ENCODE measurements at places on chromosomes 7 and 10. TPM values are rescaled to one million over a fixed set of nuclear protein-coding genes. Genes with fewer than 3 reads are reported as not detected.

EIF5AL1 gene
- 2.4 TPM for polyA plus RNA-seq

TMEM248 gene
- 162 TPM for polyA plus RNA-seq

PAX4 gene
- not detected for polyA plus RNA-seq

VIPR2 gene
- not detected for polyA plus RNA-seq

STEAP2 gene
- 16.5 TPM for polyA plus RNA-seq

EZH2 gene
- 24.8 TPM for polyA plus RNA-seq

BTBD16 gene
- polyA plus RNA-seq = not detected

FAM25A gene
- polyA plus RNA-seq = not detected

DNA sequence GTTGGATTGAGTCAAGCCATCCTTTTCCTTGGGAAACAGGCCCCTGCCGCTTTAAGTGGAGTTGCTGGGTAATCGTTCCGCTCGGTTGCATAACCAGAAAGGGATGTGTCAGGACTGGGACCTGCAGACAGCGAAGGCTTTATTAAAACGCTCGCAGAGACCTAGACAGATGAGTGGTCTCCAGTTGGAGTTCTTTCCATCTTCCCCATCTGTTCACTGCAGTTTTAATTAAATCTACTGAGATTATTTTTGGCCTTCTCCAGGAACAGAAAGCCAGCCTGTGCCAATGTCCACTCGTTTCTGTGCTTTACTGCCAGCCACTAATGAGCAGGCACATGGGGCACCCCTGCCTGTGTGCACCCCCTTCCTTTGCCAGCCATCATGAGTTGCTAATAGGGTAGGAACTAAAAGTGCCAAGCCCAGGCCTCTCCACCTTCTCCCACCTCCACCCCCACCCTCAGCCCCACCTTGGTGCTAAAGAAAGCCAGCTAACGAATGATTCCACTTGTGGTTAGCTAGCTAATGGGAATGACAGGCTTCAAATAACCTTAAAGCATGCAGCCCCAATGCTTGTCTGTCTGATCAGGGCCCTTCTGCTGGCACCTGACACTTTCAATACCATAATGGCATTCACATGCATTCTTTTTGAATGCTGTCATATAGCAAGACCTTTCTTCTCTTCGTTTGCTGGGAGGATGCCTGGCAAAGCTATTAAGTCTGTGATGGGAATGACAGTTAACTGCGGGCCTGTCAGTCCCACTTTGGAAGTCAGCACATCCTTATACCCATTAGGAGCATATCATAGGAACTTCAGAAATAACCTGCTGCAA, 556.8 kb upstream of the GALNT17 start:
- peak; percentile 78 for DNase-seq

DNA sequence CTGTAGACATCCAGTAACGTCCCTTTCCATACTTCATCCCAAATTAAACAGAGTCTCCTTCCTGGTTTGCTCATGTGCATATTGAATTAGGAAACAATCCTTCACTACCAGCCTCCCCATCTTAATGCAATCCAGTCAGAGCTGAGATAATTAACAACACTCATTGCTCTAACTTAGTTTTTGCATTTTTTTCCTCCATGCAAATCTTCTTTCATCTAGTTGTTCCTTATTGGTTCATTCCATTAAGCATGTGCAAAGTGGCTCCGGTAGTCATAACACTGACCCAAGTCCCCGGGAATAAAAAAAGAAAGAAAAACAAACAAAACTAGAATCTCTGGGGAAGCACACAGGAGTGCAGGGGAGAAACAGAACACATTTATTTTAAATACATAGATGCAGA, 1176.1 kb downstream of the GATA3 start:
- DNase-seq = no peak

DNA sequence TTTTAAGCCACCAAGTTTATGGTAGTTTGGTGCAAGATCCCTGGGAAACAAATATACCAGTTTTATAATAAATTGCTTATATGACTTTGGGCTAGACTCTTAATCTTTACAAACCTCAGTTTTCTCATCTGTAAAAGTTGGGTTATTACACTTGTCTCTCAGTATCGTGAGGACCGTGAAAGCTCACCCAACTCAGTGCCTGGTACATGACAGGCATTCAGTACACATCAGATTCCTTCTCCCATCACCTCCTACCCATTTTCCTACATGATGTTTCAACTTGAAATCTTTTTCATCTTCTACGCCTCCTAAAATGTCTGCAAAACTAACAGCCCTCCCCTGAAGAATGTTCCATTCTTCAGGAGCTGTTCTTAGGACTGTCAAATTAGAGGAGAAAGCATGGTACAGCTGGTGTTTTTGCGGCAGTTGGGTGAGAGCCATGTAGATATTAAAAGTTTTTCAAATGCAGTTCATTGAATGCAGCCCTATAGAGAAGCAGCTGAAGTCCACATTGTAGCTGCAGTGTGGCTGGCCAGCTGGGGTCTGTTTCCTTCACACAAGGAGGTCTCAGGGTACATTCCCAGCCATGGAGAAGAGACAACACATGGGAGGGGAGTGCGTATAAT, 812.8 kb downstream of the LRMDA start:
- DNase-seq = no peak

GRCh38 chr10:132438091-132439024, 41.4 kb downstream of the PWWP2B start:
- DNase-seq = no peak

GRCh38 chr10:59435707-59436106, 73.4 kb upstream of the FAM13C start:
- DNase-seq = no peak

- no peak for DNase-seq
Measured at GRCh38 chr7:31028006-31028405, 24.1 kb upstream of the ADCYAP1R1 start.

- no peak for DNase-seq
Measured at GRCh38 chr10:119466076-119466475, 76.4 kb downstream of the RGS10 start.

GRCh38 chr7:44920119-44920518, 34.8 kb upstream of the PURB start:
- DNase-seq = no peak

DNA sequence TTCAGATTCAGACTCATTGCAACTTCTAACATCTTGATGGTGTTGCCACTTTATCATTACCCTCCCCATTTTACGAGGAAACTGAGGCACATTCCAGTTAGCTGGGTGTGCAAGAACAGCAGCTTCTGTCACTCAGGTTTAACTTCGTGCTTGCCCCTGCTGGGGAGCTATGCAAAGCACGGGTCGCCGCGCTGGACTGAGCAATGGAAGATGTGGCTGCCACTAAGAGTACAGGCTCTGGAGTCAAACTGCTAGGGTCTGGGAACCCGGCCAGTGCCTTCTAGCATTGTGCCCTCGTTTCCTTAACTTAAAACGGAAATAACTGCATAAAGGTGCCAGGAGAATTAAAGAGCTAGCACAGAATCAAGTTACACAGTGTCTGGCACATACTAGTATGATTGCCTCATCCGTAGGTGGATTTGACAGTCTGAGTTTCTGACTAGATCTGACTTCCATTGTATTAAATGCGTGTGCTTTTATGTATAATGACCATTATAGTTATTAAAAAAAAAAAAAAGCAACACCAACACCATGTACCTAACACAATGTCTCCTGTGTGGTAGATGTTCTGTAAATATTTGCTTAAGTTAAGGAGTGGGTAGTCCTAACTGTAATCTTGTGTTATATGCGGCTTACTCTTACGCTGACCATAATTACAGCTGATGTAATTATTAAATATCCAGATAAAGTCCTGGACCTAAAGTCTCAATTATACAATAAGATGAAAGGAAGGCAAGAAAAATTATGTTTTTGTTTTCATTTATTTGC, 842 bp downstream of the ZNF22 start:
- DNase-seq = peak; percentile 81

DNA sequence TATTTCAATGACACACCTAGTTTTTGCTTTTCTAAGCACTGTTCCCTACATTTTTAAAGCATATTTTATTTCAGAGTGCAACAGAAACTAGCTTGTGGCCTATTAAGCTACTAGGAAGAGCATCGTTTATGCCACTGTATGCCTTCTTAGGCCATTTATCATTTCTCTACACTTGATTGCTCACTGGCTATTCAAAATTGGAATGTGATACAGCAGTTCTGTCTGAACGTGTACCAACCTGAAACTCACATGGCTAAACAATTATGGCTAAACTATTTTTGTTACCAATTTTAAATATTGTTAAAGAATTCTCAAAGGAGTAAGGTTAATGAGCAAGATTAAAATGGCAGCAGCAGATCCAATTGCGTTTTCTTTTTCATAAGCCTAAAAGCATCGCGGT, 105.2 kb downstream of the GSAP start:
- no peak for DNase-seq

DNA sequence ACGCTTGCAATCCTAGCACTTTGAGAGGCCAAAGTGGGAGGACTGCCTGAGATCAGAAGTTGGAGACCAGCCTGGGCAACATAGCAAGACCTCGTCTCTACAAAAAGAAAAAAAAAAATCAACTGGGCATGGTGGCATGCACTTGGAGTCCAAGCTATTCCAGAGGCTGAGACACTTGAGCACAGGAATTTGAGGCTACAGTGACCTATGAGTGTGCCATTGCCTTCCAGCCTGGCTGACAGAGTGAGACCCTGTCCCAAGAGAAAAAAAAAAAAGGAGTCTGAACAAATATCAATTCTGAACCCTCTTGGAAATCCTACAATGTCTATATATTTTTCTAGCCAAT, 126.8 kb upstream of the NRP1 start:
- no peak for DNase-seq

DNA sequence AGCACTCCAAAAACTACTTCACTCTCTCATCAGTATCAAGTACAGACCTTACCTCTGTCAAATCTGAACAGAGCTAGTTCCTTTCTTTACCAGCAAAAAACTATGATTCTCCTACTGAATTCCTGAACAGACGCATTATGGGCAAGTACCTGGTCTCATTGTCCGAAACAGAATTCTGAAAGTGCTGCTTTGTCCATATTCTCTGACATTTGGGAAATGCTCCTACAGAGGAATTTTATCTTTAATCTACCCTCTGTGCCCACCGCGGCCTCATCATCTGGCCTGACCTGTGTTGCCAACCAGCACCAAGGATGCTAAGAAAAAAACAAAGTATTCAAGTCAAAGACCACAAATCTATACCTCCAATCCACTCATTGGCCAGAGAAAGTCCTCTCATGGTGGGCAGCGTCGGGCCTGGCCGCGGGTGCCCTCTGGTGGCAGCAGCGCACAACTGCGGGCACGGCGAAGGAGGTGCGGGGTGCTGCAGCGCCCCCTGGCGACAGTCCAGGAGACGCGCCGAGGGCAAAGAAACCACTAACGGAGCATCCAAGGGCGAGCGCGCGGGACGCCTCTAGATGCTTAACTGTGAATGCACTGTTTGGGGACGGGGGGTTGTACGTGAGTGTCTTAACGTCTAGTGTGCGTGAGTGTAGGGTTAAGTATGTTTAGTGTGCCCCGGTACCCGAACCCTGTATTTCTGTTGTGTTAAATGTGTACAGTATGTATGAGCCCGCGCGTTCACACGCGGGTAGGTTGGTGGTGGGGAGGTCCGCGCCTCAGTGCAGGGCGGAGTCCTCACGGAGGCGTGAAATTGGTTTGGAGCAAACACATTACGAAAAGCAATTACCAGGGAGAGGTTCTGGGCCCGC, 5.0 kb upstream of the GBX1 start:
- peak; percentile 63 for DNase-seq

DNA sequence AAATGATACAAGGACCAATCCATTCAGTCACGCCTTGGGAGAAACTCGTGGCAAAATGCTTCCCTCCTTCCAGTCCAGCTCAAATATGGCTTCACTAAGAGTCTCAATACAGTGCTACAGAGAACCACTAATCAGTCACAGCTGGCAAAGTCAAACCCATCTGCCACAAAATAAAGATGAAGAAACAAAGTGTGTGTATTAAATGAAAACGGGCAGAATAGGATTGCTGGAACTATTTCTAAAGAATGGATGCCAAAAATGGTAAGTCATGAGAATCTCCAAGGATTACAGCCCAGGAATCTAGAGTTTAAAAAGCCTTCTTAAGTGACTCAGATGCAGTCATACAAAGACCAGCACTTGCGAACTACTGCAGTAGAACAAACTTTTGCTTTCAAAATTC, 61.9 kb downstream of the CACUL1 start:
- peak; percentile 92 for DNase-seq

DNA sequence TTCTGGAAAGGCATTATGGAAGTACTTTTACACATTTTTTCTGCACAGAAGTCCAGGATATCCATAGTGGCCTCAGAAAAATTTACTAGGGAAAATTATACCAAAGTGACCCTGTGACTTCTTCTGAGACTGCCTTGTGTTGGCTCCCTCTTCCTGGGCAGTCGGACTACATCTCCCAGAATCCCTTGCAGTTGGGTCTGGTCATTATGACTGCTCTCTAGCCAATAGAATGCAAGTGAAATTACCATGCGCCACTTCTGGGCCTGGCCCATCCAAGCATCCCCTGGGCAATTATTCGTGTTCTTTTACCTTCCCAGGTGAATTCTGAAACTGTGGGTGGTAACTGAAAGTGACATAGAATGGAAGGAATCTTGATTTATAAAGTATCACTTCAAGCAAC, 430.9 kb downstream of the ACTR3B start:
- DNase-seq = no peak

DNA sequence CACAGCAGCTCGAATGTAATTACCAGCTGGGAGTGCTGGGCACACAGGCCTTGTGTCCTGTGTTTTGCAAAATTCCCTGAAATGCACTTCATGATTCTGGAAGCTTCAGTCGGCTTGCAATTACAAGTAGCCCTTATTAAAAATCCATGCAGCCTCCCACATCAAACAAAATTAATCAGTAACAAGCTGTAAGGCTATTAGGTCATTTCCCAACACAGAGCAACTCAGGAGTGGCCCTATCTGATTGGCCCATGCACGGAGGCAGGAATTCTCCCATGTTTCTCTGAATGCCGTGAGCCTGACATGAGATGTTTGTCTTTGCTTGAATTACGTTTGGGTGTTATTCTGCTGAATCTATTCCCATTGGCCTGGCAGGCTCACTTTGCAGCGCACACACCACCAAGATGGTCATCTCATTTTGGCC, 36.9 kb downstream of the FOXL3 start:
- peak; percentile 13 for DNase-seq

GRCh38 chr7:24889611-24890010, 90.4 kb downstream of the OSBPL3 start:
- no peak for DNase-seq

GRCh38 chr10:80461208-80462183, 7.4 kb downstream of the TSPAN14 start:
- DNase-seq = peak; percentile 60

- no peak for DNase-seq
Measured at GRCh38 chr10:7471720-7472367, 61.0 kb upstream of the SFMBT2 start.

GRCh38 chr7:14635955-14636354, 266.6 kb downstream of the DGKB start:
- DNase-seq = no peak

DNA sequence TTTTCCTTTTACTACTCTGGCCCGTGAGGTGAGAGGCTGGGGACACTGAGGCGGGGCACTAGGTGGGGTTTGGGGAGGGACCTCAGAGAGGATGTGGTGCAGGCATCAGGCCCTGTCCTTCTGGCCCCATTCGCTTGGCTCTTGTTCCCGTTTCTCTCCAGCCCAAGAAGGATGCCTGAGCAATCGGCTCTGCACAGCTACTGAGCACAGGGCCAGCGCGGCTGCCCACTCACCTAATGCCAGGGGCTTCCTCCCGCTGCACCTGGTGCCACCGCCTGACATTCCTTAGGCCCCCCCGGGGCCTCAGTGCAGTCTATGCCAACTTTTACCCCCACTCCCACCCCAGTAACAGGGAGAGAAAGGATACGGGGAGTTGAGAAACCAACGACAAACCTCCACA, 12.5 kb downstream of the EMX2 start:
- DNase-seq = no peak
